Activated CD8-positive, alpha-beta memory T cell treated with anti-CD3 and anti-CD28 coated beads for 48 hours (primary cell): ENCODE measurements at places on chromosomes 16 and 17.

- DNase-seq = no peak
Measured at GRCh38 chr17:29593591-29594518, 923 bp downstream of the ANKRD13B start.

GRCh38 chr16:27597361-27597760 is 47.4 kb downstream of the KATNIP start:
- no peak for DNase-seq

- no peak for DNase-seq
Measured at GRCh38 chr16:9053006-9053601, 38.3 kb upstream of the HAPSTR1 start.

DNA sequence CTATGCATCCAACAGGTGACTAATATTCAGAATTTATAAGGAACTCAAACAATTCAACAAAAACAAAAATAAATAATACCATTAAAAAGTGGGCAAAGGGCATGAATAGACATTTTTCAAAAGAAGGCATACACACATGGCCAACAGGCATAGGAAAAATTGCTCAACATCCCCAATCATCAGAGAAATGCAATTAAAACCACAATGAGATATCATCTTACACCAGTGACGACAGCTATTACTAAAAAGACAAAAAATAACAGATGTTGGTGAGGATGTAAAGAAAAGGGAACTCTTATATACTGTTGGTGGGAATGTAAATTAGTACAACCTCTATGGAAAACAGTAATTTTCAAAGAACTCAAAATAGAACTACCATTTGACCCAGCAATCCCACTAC is 250.4 kb upstream of the N4BP1 start:
- no peak for DNase-seq

DNA sequence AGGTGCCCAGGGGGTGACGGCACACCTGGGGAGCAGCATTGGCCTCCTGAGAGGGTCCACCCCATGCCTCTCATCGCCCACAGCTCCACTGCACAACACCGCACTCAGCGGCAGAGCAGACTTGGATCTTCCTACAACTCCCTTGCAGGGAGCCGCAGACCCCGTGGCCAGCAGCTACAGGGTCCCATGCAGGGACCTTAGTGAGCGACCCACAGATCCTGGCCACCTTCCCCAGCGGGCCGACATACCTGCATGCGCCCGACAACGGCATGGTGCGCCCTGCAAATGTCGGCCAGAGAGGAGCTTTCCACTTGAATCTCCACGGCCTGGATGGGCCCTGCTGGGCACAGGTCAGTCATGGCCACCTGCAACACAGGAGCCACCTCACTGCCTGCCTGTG is 8.4 kb downstream of the FAAP100 start:
- no peak for DNase-seq

DNA sequence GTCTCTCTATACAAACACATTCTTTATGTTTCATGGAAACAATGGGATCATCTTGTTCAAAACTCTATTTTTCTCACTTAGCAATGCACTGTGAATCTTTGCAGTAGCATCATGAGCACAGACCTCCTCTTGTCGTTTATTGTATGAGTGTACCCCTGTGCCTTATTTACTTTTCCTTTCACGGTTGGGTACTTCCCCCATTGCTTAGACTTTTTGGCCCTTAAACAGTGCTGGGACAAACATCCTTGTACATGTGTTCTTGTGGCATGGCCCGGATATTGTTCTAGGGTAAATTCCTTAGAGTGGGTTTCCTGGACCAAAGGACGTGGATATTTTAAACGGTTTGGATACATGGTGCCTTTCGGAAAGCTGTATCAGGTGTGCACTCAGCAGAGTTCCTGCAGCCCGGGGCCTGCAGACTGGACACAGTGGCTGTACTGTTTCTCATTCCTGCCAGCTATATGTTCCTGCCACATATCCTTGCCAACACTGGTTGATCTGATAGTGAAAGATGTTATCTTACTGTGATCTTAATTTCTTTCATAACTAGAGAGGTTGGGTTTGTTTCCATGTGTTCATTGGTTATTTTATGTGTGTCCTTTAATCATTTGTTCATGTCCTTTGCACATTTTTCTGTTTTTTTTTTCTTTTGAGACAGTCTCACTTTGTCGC is 111.1 kb downstream of the OR1D5 start:
- DNase-seq = no peak

GRCh38 chr17:13698832-13699231 is 97.1 kb upstream of the HS3ST3A1 start:
- no peak for DNase-seq

- DNase-seq = peak; percentile 18
Measured at GRCh38 chr16:58628845-58629732, 537 bp downstream of the CNOT1 start.

- DNase-seq = no peak
Measured at GRCh38 chr17:55549140-55549539, 37.9 kb upstream of the SMIM36 start.

DNA sequence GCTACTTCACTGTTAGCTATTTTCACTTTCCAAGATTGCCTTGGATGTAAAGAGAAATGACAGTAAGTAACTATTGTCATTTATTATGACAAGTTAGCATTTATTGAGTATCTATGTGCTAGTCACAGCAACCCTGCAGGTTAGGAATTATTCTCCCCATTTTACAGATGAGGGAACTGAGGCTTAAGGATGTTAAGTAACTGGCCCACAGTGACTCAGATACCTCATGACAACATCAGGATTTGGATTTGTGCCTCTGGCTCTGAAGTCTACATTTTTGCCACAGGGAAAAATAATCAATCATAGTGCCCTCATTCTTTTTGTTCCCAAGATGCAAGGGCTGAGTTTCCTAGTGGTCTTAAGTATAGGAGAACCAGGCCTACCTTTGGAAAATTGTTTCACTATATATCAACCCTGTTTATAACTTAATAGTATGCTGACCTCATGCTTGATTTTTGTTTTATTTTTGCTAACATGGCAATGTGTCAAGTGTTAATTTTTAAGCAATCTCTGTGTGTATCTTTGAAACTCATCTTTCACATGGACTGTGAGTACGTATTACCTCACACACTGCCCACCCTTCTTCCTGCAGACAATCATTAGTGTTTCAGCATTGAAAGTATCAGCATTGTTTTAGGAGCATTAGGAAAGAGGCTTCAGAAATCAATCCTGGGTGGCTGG is 105.0 kb downstream of the TANGO6 start:
- no peak for DNase-seq

GRCh38 chr16:22357635-22357971 is 16.8 kb downstream of the CDR2 start:
- DNase-seq = no peak
